ENCODE measurements at places on chromosomes 7 and 10.

GRCh38 chr10:35540296-35541164, 64.6 kb upstream of the GJD4 start:
- no peak for DNase-seq

GRCh38 chr7:45296748-45297147, 139.2 kb downstream of the RAMP3 start:
- no peak for DNase-seq

DNA sequence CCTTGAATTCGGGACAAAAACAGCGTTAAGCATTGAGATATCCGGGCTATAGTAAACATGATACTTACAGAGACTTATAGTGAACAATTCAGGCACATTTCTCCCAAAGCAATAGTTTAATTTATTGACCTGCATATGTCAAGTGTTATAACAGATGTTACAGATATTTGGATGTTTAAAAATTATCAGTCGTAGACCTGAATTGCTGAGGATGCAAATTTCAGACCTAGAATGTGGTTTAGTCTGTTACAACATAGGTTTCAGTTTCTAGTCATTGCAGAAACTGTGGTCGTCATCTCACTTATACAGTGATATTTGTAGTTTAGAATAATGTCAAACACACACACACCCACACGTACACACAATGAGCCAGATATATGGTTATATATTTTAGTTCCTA, 85.2 kb downstream of the VTI1A start:
- DNase-seq, result no peak

- DNase-seq, result no peak
These were observed 52.5 kb downstream of the NCAPG2 start for GRCh38 chr7:158651968-158652565.

- DNase-seq, result no peak
These were observed 104.5 kb downstream of the SMURF1 start for GRCh38 chr7:99039384-99039891.

GRCh38 chr7:34070511-34071323, 165.4 kb downstream of the BMPER start:
- no peak for DNase-seq

- DNase-seq, result no peak
These were observed 6.3 kb downstream of the CAMK2G start for GRCh38 chr10:73867871-73868631.

DNA sequence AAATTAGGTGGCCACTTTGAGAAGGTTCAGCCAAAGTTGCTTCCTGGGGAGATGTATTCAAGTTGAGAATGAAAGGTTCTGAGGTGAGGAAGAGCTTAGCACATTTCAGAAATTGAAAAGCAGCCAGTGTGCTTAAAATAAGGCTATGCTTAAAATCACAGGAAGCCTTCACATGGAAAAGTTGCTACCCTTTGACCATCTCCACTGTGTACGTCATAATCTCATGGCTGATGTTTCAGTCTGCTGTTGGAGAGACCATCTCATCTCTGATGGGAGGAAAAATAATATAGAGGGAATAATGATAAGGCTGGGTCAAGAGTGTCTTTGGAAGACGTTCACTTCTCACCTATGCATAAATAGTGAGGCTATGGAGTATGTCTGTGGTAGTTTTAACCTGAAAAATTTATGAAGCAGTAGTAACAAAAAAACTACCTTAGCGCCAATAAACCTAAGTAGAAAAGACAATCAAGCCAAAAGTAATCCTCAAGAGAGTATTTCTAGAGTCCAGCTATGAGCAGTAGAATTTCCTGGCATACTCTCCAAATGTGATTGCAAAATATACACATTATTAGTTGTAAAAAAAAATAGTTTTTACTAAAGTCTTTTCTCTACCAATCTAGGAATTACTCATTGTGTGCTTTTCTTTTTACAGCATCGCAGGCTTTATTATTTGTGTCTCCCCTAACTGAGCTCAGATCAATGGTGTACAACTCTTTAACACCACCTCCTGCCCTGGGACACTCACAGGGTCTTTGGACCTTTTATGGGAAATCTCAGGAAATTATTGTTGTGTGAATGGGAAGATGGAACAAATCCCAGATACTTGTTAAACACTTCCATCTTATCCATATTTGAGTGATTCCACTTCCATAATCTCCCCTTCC, 435.2 kb upstream of the LRGUK start:
- DNase-seq, result no peak

GRCh38 chr7:65509368-65510186, 135.9 kb downstream of the ZNF92 start:
- DNase-seq, result peak; percentile 22

GRCh38 chr7:138667535-138668228, 33.5 kb downstream of the SVOPL start:
- no peak for DNase-seq

DNA sequence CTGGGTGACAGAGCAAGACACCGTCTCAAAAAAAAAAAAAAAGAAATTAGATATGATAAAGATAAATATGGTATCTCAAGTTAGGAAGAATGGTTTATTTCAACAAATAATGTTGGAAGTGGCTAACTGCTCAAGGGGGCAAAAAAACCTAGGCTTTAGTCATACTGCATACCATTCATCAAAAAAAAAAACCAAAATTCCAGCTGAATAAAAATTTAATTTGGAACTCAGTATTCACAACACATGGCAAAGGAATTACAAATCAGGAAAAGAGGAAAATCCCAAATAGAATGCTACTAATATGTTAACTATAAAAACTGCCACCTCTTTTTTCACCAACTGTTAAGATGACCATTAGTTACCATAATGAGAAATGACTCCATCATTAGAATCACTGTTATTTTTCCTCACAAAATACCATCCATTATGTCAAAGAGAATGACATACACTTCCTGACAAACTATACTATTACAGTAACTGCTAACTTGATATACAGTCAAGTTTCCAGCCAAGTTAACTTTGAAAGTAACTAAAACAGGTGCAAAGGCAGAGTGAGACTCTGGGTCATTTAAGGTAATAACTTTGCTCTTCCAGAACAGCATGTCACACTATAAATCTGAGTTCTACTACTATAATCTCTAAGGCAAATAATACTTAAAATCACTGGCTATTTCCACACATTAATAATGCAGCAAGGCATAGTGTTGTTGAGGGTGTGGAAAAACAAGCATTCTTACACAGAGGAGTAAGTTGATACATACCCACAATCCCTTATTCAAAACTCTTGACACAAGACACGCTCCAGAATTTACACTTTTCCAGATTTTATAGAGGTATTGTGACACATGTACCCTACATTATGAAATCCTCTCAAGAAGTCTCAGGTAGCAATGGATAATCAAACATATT, 10.2 kb downstream of the KBTBD2 start:
- DNase-seq, result no peak

GRCh38 chr10:132802694-132803320, 16.9 kb upstream of the NKX6-2 start:
- no peak for DNase-seq

- DNase-seq, result peak; percentile 9
These were observed 39.4 kb upstream of the RET start for GRCh38 chr10:43037440-43037839.

DNA sequence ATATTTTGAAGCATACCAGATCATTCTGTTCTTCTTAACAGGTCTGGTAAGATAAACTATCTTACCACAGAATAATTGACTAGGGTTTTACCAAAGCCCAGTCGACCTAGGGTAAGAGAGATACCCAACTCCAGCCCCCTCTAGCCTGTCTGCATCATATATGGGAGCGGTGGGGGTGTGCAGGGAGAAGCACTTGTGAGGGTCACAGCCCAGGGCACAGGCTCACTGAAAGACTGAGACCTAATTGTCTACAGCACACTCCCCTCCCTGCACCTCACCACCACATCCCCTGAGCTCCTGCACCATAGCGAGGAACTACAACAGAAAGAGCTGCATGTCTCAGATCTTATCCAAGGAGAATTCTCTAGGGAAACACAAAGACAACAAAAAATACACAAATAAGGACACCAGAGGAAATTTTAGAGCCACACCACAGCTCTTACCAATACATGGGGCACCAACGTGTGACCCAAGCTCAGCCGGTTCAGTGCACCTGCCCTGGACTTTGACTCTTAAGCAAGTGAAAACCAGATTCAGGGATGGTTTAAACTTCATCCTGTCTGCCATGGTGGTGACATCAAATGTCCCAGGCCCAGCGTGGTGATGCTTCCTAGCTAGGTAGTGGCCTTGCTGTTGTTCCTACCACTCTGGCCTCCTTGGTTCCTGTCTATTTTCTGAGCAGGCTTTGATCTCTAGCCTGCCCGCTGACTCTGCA, 150.8 kb downstream of the HERPUD2 start:
- no peak for DNase-seq

GRCh38 chr10:96655461-96656197, 64.7 kb downstream of the PIK3AP1 start:
- DNase-seq, result no peak

DNA sequence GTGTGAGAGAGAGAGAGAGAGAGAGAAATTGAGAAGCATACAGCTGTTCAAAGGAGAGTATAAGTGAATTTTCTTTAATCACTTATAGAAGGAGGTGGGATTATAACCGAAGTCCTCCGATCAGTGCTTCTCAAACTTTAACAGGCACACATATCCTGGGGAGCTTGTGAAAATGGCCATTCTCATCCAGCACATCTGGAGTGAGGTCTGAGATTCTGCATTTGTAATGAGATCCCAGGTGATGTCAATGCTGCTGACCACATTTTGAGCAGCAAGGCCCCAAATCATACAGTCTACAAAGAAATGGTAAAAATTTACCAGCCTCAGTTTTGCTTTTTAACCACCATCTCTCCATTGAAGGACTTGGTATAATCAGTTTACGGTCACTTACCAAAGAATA, 219.0 kb downstream of the PTEN start:
- no peak for DNase-seq

Data from D341Med (cell line).